Suppressor macrophage treated with lipopolysaccharide for 4 hours (primary cell): ENCODE measurements at places on chromosomes 6 and 20.
A peak's percentile ranks its signal among the peaks of the same experiment; 100 is the strongest.

DNA sequence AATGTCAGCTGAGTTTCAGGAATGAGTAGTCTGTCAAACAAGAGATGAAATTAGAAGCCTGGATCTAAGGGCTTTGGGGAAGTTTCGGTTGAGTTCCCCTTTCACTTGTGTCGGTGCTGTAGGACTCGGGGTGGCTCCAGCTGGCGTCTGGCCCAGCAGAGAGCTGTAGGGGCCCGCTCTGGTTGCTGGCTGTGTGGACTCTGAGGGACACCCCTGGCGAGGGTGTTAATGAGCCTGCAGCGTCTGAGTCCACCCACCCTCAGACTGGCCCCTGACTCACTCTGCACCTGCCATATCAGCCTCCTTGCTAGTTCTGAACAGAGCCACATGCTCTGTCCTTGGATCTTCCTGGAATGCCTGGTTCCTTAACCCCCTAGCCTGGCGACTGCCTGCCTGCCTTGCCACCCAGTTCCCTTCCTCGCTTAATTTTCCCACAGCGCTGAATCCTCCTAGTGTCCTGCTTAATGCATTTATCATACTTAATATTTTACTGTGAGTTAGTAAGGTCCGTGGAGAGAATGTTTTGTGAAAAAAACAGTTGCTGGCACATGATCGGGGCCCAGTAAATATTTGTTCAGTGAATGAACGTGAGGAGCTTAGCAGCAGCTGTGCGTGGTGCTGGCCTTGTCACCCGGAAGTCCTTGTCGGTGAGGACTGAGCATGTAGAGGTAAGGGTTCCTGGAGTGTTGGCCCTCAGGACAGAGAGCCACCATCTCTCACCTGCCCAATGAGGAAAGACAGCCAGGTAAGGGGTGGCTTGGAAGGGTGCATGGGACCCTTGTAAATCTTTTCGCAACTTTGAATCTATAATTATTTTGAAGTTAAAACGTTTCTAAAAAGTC, 1.6 kb downstream of the DNAJC5 start:
- DNase-seq: peak; percentile 88

DNA sequence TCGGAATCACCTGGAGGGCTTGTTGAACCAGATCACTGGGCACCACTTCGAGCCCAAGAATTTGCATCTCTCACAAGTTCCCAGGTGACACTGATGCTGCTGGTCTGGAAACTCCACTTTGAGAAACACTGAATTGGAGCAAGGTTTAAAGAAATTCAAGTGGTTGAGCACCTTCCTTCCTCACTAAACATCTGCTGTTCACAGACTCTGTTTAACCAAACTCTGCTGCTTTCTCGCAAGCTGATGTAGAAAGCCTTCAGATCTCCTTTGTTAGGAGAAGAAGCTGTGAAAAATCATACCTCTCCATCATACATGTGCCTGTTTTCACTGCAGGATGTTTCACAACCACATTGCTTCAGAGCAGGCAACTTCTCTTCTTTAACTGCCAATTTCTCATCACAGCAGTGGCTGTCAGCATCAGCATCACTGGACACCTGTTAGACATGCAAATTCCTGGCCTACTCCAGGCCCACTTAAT, 87.5 kb upstream of the TOP1 start:
- no peak for DNase-seq

DNA sequence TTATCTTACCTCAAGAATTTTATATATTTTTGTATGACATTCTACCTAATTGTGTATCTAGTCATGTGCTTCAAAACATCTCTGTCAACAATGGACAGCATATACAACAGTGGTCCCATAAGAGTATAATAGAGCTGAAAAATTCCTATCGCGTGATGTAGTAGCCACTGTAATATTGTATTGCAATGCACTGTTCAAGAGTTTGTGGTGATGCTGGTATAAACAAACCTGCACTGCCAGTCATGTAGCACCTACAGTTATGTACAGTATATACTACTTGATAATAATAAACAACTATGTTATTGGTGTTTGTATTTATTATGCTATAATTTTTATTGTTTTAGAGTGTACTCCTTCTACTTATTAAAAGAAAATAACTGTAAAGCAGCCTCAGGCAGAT, 672.7 kb downstream of the CD109 start:
- DNase-seq: no peak

GRCh38 chr20:60804240-60804917, 447.7 kb upstream of the CDH4 start:
- DNase-seq: no peak

- DNase-seq: no peak
Measured at GRCh38 chr6:128144320-128144719, 243.5 kb upstream of the THEMIS start.

GRCh38 chr6:36120979-36121786, 9.1 kb upstream of the MAPK13 start:
- peak; percentile 74 for DNase-seq

GRCh38 chr6:73579851-73580246, 59.0 kb upstream of the EEF1A1 start:
- DNase-seq: peak; percentile 62

DNA sequence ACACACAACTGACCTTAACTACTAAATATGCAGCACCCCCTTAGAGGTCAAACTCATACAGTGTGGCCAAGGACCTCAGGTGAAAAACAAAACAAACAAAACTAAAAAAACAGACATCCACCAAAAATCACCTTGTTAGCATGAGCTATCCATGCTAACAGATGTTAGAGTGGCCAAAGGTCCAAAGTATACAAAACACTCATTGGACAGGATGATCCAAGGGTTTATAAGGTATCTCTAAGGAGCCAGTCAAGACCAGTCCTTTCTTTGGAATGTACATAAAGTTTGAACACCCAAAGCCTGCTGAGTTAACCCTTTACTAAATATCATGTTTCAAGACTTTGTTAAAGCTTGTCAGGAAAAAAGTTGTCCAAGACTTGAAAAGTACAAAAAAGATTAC, 35.8 kb downstream of the THEMIS start:
- DNase-seq: no peak

GRCh38 chr20:53133125-53133524, 161.0 kb downstream of the TSHZ2 start:
- DNase-seq: no peak

DNA sequence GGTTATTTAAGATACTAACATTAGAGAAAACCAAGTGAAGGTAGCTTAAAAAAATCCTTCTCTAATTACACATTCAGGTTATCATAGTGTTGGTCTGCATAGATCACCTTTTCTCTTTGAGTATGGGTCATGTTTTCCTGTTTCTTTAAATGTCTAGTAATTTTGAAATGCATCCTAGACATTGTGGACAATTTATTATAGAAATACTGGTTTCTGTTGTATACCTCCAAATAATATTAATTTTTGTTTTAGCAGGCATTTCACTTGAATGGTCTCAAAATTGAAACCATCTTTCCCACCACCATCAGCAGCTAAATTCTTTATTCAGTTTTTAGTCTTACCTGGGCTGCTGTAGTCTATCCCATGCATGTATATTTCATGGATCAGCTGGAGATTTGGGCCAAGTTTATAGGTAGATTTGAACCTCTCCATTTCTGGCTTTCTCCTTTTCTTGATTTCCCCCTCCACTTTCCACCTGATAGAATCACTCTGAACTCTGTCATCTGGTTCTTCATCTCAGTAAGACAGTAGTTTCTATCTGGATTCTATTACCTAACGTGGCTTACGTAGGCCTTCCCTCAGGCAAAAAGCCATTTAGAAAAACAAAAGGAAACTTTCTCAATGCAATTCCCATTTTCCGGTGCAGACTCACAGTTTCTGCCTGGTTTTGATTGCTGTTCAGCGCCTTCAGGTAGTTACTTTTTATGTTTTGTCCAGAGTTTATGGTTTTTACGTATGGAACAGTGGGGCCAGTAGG, 52.3 kb downstream of the ZFAND3 start:
- no peak for DNase-seq

DNA sequence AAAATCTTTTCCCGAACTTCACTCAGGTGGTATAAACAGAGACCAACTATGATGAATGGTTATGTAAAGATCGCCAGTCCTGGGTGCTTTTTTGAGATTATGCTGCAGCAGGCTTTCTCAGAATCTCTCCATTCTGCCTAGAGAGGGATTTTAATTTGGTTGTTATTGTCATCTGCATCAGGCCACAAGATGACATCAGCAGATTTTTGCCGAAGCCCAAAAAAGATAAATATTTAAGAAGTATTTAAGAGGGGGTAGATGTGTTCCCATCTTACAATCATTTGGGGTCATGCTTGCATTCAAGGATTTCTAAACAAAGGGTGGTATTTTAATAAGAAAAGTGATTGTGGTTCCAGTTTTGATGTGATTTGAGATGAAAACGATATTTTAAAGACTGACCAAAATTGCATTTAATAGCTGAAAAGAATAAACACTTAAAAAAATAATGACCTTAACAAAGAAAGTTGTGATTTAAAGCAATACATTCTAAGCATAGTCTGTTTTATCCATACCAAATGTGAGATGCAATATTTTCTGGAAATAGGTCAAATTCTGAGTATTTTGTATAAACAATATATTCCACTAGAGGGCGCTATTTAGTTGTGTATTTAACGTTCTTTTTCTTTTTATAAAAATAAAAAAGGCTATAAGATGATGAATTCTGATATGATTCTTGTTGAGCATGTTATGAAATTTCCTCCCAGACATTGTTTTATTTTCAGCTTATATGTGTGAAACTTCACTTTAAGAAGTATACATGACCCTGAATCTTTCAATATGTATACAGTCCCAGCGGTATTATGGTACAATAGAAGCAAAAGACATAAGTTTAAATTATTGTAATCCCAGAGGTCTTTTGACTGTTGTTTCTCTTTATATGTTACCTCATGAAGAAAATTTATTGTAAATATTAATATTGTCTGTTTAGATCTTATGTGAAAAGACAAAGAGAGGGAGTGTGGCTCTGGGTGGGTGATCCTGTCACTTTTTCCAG, 51.0 kb upstream of the ZFP64 start:
- peak; percentile 67 for DNase-seq
